ENCODE measurements at places on chromosomes 16 and 17.

- DNase-seq = no peak
Observed at GRCh38 chr17:55157165-55157564, 107.6 kb upstream of the HLF start.

GRCh38 chr17:42135664-42136653 is 13.4 kb downstream of the HSPB9 start:
- DNase-seq = no peak

DNA sequence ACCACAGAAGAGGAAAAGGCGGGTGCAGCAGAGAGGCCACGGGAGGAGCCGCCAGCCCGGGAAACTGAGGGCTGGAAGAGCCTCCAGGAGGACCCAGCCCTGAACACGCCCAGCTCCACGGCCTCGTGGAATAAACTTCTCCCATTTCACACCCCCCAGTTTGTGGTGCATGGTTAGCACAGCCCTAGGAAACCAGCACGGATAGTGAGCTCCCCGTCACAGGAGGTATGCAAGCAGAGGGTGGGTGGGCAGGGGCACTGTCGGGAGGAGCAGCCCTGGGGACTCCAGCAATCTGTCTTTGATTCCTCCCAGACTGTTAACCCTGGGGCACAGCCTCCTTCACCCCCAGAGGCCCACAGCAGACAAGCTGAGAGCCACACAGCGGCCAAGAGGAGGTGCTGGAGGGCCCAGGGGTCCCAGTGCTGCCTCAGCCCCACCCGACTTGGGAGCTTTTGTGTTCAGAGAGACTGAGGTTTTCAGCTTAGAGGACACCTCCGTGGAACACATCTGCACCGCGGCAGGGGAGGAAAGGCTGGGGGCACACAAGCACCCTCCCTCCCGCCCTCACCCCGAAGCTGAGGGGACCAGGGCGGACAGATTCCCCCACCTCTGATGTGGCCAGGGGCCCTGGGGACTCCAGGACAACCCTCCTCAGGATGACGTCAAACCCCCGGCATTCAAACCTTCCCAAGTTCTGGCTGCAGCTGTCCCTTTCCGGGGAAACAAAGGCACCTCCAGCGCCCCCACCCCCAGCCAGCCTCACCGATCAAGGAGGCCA is 1.7 kb upstream of the IL17C start:
- no peak for DNase-seq

DNA sequence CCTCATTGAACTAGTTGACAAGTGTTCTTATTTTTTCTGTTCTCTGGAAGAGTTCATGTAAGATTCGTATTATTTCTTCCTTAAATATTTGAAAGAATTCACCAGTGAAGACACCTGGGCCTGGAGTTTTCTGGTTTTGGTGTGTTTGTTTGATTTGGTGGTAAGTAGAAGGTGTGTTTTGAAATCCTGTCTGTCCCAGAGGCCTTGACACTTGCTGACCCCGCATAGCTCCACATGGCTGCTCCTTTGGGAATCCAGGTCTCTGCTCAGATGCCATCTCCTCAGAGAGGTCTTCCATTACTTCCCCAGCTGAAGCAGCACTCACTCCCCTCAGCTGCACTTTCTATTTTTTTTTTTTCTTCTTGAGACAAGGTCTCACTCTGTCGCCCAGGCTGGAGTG is 5.7 kb upstream of the NUP93 start:
- DNase-seq = no peak

- DNase-seq = no peak
Observed at GRCh38 chr17:6556121-6557039, at the start of gene PITPNM3. TSS of gene PITPNM3 (minus strand) at chr17:6556555. CDS start at chr17:6556406, 149 bp downstream.

- no peak for DNase-seq
Observed at GRCh38 chr17:17700251-17700969, 19.2 kb downstream of the RAI1 start.

DNA sequence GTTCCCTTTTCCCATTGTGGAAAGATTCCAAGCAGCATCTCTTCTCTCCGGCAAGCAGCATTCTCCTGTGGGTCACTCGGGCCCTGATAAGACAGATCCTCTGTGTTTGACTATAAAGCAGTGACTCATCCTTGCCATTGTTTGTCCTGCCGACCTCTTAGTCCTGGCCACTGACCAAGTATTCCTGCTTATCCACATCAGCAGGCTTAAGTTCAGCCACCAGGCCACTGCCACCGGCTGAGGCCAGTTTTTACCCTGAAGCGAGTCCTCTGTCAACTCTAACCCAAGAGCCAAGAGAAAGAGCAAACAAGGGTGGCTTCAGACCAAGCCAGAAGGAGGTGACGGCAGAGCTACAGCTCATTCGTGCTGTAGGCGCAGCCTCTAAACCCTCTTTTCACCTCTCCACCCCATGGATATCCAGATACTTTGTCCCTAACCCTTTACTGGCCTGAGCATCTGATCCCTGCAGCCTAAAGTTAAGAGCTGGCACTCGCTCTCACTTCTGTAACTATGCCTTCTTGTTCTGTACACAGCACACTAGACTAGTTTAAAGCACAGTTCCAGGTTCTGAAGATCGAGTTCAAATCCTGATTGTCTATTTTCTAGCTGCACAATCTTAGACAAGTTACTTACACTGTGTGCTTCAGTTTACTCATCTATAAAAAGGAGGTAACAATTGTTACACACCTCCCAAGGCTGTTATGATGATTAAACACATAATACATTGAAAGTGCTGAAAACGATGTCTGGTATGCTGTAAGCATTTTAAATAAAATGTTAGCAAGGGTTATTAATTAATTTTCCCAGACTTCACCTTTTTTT is 31.0 kb downstream of the SOX9 start:
- no peak for DNase-seq

GRCh38 chr17:78408476-78409050 is 30.1 kb downstream of the PGS1 start:
- no peak for DNase-seq

- DNase-seq = no peak
Observed at GRCh38 chr17:80381416-80381923, 33.5 kb upstream of the ENDOV start.

GRCh38 chr16:58222532-58223316 is 24.8 kb upstream of the CSNK2A2 start:
- DNase-seq = no peak

DNA sequence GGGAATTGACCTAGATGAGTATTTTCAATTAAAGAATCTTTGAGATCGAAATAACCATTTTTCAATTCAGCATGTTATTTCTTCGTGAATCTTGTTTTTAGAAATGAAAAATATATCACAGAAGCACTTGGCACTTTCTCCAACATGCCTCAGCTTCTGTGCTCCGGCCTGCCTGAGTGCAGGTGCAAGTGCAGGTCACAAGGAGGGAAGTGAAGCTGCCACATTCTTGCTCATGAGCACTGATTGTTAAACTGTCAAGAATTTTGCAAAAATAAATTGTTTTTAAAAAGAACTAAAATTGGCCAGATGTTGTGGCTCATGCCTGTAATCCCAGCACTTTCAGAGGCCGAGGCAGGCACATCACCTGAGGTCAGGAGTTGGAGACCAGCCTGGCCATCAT is 38.3 kb upstream of the SKAP1 start:
- DNase-seq = no peak

GRCh38 chr16:31529108-31529936 is 1.6 kb downstream of the AHSP start:
- DNase-seq = no peak

DNA sequence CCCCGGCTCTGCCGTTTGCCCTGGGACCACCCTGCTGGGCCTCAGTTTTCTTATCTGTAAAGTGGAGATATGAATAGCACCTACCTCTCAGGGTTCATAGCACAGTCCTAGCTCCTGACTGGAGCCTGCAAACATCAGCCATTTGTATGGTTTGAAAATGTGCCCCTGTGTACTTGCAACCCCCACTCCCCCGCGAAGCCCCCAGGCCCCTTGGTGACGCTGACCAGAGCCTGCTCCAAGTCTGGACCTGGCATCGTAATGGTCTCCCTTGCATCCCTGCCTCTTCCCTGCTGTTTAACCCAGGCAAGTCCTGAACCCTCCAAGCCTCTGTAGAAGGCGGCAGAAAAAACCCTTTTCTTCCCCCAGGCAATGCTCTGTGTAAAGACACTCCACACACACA is 128.0 kb downstream of the IRF8 start:
- no peak for DNase-seq

- DNase-seq = peak; percentile 70
Observed at GRCh38 chr17:78176548-78177025, 8.2 kb downstream of the SYNGR2 start.

- DNase-seq = no peak
Observed at GRCh38 chr16:17246268-17246885, 224.4 kb downstream of the XYLT1 start.

GRCh38 chr17:66423056-66423955 is 120.9 kb downstream of the PRKCA start:
- no peak for DNase-seq
